Stimulated activated CD4-positive, alpha-beta T cell treated with anti-CD3 and anti-CD28 coated beads, Interleukin-4, amount 100 ng/mL, for 48 hours (primary cell): ENCODE measurements at places on chromosomes 1 and 21.

- no peak for DNase-seq
These were observed 47.5 kb downstream of the ZNF697 start for GRCh38 chr1:119600561-119600960.

- DNase-seq, result no peak
These were observed 441.7 kb downstream of the PRDM2 start for GRCh38 chr1:14141656-14142055.

DNA sequence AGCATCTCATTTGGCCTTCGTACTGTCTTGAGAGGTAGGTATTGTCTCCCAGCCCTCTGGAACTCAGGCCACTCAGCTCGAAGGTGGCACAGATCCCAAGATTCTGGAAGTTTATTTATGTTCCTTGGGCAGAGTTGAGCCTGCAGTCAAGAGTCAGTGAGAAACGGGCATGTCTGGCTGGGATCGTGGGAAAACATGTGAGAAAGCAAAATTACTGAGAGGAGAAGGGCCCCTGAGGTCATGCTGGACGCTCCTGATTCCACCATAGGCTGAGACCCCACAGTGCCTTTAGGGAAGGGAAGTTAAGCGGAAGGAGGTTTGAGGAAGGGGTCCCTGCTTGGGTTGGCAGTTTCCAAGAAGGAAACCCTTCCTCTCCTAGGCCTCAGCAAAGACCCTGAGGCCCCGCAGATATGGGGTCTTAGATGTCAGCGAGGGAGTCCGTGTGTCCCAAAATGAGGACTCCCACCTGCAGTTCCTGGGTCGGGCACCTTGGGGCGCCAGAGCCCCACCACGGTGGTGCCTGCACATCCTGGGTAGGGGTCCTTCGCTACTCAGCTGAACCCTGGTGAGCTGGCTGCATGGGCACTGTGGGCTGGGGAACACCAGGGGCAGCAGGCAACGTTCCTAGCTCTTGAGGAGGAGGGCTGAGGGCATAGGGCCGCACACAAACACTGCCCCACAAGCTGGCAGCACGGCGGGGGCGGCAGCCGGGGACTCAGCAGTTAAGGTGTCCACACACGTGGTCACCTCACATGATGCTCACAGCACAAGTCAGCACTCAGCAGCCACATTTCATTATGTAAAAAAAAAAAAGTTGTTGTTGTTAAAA lies 12.3 kb upstream of the SEMA4A start:
- peak; percentile 44 for DNase-seq

- no peak for DNase-seq
These were observed 72.4 kb downstream of the PLXNA2 start for GRCh38 chr1:208171616-208172422.

DNA sequence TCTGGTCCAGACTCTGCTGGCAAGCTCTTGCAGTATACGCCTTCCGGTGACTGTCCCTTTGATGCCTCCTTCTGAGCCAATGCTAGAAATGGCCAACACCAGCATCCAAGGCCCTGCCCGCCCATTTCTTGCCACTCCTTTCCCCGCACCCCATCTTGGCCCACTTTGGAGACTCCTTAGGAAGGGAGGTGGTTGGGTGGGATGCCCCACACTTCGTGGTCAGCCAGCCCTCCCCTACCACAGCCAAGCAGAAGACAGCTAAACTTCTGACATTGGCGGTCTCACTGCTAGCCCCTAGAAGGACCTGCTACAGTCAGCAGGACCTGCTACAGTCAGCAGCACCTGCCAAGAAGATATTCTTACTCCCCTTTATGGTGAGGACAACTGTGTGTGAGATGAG lies 73.5 kb upstream of the CLDN14 start:
- DNase-seq, result no peak

GRCh38 chr1:233509526-233509925 lies 104.4 kb upstream of the KCNK1 start:
- DNase-seq, result no peak

GRCh38 chr1:3992103-3992556 lies 92.1 kb upstream of the C1orf174 start:
- DNase-seq, result no peak

GRCh38 chr1:24936684-24937083 lies 6.6 kb upstream of the RUNX3 start:
- DNase-seq, result no peak

GRCh38 chr1:172288581-172288980 lies 131.9 kb upstream of the C1orf105 start:
- no peak for DNase-seq

DNA sequence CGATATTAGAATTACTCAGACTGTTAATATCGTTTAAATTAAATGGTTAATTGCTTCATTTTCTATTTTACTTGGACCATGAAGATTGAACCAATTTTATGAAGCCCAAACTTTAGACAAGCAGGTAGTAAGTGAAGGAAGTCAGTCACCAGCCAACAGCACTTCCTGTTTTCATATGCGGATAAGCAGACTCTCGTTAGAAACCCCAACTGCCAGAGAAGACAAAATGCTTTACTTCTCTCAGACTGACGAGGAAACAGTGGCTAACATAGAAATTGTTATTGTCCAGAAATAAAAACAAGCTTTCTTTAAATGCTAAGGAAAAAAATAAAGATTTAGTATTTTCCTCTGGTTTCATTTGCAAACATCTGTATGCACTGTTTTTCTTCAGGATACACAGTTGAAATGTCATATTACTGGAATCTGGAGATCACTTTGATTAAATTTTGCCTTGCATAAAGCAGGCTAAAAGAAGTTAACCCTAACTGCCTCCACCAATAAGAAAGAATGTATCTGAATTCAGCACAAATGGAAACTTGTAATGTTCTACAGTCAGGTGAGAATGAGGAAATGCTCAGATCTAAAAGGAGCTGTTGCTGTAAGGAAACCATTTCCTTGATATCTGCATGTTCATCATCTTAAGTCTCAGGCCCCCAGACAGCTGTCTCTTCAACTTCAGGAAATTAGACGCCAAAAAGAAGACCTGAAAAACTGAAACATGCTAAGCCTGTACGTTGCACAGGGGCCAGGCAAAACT lies 129.8 kb upstream of the SAMSN1 start:
- no peak for DNase-seq

- no peak for DNase-seq
These were observed 12.0 kb downstream of the TMEM81 start for GRCh38 chr1:205072286-205072685.

- DNase-seq, result no peak
These were observed 325.3 kb upstream of the ADAMTS5 start for GRCh38 chr21:27292229-27292628.

- DNase-seq, result no peak
These were observed 74.2 kb downstream of the ST3GAL3 start for GRCh38 chr1:43781574-43781973.

GRCh38 chr1:33661811-33662454 lies 189.5 kb downstream of the ZSCAN20 start:
- no peak for DNase-seq

- DNase-seq, result no peak
These were observed 29.0 kb upstream of the BATF3 start for GRCh38 chr1:212728606-212729005.

GRCh38 chr1:12555411-12556367 lies 62.3 kb downstream of the DHRS3 start:
- DNase-seq, result no peak

- no peak for DNase-seq
These were observed 11.9 kb upstream of the HYI start for GRCh38 chr1:43465505-43466067.

DNA sequence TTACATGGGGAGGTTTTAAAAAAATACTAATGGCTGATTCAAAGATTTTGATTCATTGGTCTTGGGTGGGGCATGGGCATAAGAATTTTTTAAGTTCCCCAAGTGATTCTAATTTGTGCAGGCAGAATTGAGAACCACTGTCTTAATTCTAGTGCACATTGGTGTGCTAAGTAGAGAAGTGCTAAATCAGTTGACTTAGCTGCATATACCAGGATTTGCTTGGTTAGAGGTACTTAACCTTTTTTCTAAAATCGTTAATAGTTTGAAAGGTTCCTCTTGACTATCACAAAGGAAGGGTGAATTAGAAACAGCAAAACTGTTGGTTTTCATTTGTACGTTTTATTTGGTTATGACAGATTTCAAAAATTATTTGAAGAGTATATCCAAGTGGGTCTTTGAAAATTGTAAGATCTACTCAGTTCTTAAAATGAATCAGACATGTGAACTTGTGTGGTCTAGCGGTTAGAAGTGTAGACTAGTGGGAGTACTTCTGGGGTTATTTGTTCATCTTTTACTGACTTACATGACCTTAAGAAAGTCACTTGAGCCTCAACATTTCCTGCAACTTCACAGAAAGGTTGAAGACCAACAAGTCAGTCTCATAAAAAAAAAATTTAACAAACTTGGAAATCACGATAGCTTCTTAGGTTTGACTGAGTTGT lies 66.7 kb downstream of the RPAP2 start:
- DNase-seq, result no peak

GRCh38 chr1:101241485-101242225 lies 4.8 kb downstream of the S1PR1 start:
- DNase-seq, result no peak

DNA sequence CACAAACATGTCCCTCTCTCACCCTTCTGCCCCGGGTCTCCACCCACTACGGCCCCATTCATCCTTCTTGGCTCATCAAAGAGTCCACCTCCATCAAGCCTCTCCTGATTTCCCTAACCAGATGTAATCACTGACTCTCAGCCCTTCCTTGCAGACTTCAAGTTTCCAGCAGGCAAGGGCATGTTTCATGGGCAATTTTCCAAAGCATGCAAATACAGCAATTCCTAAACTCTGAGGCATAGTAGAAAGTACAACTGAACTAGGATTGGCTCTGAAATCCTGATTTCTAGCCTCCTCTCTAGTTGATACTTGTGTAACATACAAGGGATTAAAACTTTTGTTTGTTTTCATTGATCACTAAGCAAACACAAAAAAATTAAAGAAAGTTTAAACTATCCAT lies 109.1 kb upstream of the GADD45A start:
- no peak for DNase-seq

- no peak for DNase-seq
These were observed 20.4 kb upstream of the HPDL start for GRCh38 chr1:45306319-45306718.

- DNase-seq, result no peak
These were observed 182.0 kb downstream of the PLPP3 start for GRCh38 chr1:56397409-56397808.

DNA sequence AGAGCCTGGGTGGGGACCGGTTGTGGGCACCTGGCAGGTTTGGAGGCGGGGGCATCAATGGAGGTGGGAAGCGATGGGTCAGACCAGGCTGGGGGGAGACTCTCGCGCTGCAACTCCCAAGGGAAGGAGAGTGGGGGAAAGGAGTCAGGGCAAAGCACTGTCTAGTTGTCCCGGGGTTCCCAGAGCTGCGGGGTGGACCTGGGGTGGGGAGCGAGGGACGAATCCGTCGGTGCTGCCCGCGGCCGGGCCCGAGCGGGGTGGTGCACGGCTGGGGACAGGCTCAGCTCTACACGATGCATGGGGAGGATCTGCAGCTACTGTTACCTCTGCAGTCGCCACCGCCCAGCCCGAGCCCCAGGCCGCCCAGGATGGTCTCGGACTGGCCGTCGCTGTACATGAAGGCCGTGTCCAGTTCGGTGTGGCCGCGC lies 427 bp downstream of the AKR7A2 start:
- DNase-seq, result no peak

GRCh38 chr1:240784776-240785175 lies 172.8 kb upstream of the GREM2 start:
- no peak for DNase-seq

DNA sequence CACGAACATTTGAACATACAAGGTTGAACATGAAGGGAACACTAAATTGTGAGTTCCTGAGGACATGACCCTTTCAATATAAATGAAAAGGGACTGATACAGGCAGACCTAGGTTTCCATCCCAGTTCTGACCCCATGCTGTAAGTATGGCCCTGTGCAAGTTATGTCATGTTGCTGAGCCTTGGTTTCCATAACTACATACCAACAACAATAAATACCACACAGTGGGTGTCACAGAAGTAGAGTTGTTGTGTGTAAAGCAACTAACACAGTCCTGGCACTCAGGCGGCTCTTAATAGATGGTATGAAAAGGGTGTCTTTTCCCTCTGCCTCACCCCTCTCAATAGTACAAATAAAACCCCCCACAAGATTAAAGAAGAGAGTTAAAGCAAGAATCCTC lies 140.8 kb downstream of the LMX1A start:
- no peak for DNase-seq

GRCh38 chr1:163069142-163069541 lies at the start of gene RGS4:
RGS4 (plus strand) TSS chr1:163069361; CDS start chr1:163069485, 124 bp downstream.
- DNase-seq, result no peak

DNA sequence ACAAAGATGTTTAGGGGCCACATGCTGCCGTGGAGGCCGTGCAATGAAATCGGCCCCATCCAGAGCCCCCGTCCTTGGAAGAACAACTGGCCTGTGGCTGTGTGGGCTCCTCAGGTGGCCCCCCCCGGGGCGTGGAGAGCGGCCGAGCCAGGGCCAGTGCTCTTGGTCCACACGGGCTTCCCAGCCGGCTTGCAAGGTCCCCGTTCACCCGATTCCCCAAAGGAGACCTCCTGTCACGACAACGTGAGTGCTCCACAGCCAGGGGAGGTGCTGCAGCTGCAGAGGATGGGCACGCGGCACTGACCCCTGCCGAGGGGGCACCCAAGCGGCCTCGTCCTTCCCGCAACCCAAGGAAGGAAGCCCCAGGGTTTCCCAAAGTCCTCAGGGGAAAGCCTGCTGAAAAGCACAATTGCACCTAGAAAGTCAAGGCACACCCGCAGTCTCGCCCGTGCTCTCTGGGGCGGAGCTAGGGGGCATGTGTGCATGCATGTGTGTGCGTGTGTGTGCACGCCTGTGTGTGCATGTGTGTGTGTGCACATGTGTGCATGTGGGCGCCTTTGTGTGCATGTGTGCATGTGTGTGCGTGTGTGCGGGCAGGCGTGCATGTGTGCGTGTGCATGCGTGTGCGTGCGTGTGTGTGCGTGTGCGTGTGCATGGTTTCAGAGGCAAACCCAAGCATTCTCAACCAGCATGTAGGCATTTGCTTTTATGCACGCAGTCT lies 48.2 kb downstream of the SLX9 start:
- no peak for DNase-seq

DNA sequence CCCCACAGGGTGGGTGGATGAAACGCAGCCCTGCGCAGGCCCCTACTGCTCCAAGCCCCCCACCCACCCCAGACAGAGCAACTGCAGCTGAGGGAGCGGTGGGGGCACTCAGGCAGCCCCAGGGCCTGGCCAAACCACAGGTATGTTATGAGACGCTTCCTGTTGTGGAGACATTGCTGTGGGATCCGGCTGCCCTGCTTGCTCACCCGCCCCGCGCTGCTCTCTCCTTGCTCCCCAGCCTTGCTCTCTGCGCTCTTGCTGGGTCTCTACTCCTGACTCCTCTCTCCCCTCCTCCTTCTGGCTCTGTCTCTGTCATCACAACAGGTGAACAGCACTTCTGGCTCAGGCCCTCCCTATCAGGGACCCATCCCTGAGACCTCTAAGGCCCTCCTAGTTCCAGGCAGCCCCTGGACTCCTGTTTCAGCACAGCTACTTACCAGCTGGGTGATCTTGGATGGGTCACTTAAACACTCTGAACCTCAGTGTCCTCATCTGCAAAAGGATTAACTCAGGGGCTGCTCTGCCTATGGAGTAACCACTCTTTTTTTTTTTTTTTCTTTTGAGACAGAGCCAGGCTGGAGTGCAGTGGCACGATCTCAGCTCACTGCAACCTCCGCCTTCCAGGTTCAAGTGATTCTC lies 15.9 kb downstream of the COL8A2 start:
- DNase-seq, result no peak
